ENCODE measurements at places on chromosomes 3 and 15. TPM values are rescaled to one million over a fixed set of nuclear protein-coding genes. Genes with fewer than 3 reads are reported as not detected.

TRPM1 gene
- under 0.01 TPM for total RNA-seq

- no peak for DNase-seq
These were observed 10.8 kb downstream of the CTSH start for GRCh38 chr15:78933823-78934654.

ALS2CL gene
- total RNA-seq, result 240 TPM

- DNase-seq, result no peak
These were observed 38.6 kb downstream of the TMED3 start for GRCh38 chr15:79349525-79349924.

DNA sequence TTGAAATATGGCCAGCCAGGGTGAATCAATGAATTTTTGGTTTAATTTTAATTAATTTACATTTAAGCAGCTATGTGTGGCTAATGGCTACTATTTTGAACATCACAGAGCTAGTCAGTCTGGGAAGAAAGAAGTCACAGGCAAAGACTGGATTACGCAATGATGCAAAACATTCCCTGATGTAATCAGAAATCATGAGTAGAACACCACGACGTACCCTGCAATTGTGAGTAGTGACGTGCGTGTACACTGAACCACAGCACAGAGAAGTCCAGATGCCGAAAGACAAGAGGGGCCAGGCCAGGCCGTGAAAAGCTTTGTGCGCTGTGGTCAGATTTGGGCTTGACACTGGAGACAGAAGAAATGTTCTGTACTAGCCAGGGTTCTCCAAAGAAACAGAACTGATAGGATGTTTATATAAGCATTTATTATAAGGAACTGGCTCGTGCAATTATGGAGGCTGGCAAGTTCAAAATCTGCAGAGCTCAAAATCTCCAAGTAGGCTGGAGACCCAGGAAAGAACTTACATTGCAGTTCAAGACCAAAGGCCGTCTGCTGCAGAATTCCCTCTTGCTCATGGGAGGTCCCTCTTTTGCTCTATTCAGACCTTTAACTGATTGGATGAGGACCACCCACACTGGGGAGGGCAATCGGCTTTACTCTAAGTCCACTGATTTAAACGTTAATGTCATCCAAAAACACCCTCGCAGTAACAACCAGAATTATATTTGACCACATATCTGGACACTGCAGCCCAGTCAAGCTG, 44.6 kb downstream of the SH3BP5 start:
- peak; percentile 41 for DNase-seq

DNA sequence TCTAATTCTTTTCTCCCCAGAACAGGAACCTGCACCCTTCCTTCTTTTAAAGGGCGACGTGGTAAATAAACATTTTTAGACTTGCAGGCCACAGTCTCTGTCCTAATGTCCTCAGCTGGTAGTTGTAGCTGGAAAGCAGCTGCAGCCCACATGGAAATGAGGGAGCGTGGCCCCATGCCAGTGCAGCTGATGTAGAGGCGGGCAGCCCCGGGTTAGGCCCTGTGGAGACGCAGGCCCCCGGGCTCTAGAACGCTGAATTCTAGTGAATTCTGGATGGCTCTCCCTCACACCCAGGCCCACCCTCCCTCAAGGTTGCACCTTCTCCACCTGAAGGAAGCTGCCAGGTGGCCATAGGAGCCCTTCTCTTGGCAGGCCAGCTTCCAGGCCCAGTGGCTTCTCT, 52.3 kb downstream of the PGPEP1L start:
- DNase-seq, result no peak

DNA sequence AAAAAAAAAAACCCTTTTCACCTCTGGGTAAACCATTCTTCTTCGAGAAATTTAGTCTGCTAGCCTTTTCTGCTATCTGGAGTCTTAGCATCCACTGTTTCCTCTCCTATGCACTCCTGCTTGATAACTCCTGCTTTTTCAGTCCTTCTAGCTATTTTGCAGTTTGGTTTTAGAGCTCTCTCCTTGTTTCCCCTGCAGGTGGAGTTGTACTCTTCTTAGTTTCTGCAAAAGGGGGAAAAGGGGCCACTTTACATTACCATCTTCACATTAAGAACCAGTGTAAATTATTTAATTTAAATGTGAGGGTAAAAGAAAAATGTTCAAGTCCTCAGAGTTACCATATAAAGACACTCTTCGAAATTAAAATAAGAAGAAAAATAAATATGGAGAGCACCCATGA, 23.6 kb upstream of the MYLK start:
- no peak for DNase-seq

PRRT3 gene
- 0.26 TPM for total RNA-seq

GRCh38 chr15:99481113-99481950, 84.5 kb upstream of the MEF2A start:
- DNase-seq, result no peak

Data from bronchial epithelial cell (primary cell).